ENCODE measurements at places on chromosomes 5 and 9.

DNA sequence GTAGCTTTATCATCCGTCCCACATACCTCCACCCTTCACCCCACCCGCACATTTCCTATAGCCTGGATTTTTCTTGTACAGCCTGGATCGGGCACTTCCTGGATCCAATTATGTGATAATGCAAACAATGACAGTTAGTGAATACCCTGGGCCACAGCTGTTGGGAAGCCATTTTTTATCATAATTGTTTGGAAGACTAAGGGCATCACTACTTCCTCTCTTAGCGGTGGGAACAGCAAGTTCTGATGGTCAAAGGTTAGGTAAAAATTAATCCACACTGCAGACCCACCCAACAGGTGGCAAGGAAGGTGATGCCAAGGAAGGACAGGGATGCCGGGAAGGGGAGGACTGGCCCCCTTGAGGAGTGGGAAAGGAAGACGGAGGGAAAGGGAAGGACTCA lies 183.7 kb downstream of the SAXO1 start:
- no peak for DNase-seq

- DNase-seq = no peak
These were observed 343.4 kb downstream of the CDK5RAP2 start for GRCh38 chr9:120236596-120236995.

DNA sequence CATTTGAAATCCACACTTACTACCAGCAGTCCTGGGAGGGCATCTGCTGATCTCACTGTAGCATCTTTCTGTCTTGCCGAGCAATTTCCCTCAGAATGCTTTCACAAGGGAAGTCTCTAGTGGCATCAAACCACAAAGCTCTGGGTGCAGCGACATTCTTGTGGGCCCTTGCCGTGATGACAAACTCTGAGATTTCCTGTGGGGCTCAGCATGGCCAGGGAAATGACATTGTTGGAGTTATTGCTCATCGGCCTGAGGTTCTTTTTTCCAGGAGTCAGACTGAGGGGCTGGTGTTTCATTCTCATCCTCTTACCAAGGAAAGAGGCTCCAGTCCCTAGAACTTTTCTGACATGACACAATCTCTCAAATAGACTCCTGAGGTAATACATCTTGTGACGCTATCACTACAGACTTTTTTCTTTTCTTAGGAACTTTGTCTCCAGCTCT lies 51.4 kb downstream of the PFDN1 start:
- no peak for DNase-seq

DNA sequence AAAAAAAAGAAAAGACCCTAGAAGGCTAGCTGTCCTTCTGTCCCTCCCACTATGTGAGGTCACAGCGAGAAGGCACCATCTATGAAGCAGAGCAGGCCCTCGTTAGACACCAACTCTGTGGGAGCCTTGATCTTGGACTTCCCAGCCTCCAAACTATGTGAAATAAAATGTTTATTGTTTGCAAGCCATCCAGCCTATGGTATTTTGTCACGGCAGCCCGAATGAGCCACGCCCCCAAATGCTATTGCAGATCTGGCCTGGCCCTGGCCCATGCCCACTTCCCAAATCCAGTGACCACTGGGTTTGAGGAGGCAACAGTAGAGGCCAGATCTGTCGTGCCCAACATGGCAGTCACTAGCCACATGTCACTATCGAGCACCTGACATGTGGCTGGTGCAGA lies 10.8 kb downstream of the STK10 start:
- DNase-seq = no peak

DNA sequence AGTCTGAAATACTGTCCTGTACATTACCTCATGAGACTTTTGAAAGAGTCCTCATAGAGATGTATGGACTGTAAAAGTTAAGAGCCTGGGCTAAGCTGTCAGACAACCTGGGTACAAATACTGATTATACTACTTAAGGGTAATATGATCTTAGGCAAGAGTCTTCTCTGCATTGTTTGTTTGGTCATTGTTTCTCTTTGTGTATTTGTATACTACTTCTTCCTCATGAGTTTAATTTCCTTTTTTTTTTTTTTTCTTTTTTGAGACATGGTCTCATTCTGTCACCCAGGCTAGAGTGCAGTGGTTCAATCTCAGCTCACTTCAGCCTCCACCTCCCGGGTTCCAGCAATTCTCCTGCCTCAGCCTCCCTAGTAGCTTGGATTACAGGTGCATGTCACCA lies 2.6 kb upstream of the PFDN1 start:
- no peak for DNase-seq

- no peak for DNase-seq
These were observed 1.4 kb downstream of the PBX3 start for GRCh38 chr9:125748446-125749099.

DNA sequence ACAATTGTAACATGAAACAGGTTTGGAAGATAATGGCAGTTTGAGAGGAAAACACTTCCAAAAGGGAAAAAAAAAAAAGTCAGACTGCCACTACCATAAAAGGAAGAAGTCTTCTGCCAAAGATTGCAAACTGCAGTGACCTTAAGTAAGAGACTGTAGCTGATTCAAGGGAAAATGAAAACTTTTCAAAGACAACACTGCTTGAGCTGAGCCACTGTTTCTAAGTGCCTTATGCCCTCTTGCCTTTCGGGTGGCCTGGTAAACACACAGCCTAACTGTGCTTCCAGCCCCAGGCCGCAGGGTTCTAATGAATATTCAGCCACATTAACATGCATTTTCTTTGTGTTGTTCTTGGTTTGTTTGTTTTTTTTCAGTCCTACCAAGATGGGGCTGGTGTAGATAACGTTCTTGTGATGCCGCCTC lies 354.6 kb downstream of the BNC2 start:
- no peak for DNase-seq

GRCh38 chr5:158923799-158924551 lies 175.7 kb downstream of the EBF1 start:
- DNase-seq = no peak

- no peak for DNase-seq
These were observed 19.2 kb downstream of the UBAP1 start for GRCh38 chr9:34197756-34198711.

GRCh38 chr9:75027187-75028107 lies 646 bp downstream of the CARNMT1 start:
- no peak for DNase-seq

DNA sequence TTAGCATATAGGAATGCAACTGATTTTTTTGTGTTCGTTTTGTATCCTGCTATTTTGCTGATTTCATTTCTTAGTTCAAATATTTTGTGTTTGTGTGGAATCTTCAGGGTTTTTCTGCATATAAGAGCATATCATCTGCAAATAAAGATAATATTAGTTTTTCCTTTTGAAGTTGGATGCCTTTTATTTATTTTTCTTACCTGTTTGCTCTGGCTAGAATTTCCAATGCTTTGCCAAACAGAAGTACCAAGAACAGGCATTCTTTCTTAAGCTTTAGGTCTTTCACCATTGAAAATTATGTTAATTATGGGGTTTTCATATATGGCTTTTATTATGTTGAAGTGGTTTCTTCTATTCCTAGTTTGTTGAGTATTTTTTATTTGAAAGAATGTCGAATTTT lies 505.1 kb upstream of the DMAC1 start:
- no peak for DNase-seq
